ENCODE measurements at places on chromosomes 16 and 17.

DNA sequence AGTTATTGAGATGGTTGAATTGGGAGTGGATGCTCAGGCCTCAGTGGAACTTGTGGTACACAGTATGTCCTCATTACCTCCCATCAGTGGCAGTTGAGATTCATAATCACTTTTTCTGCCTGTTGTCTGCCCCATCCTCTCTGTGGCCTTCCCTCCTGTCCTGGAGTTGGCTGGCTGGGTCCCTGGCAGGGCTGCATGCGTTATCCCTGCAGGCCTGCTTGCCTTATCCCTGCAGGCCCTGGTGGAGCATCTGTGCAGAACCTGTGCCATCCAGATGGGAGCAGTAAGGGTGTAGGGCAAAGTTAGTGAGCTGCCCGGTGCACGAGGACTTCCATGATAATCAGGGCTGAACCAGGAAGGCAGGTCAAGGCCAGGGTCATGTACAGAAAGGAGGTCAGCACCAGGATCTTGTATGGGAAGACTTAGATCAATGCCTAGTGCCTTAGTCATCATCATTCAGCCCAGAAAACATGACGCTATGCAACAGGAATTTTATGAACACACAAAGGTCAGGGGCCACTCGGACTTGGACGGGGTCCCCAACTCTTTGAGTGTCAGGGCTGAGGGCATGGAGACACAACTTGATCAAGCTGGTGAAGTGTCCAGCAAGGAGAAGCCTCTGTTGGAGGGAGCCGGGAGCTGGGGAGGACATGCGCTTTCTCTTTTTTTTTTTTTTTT is 47.2 kb downstream of the ABCC1 start:
- DNase-seq: no peak

DNA sequence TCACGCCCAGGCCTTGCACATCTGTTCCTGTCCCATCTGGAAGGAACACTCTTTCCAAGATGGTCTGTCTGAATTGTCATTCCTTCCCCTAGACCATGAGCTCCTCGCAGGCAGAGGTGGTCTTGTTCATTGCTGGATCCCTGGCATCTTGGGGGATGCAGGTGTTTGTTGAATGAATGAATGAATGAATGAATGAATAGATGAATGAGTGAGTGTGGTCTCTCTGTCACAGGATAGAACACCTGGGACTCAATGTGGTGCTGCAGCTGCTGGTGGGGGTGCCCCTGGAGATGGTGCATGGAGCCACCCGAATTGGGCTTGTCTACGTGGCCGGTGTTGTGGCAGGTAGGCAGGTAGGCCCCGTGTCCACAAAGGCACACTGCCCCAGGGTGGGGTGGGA is 32.2 kb downstream of the RHBDL3 start:
- DNase-seq: no peak

DNA sequence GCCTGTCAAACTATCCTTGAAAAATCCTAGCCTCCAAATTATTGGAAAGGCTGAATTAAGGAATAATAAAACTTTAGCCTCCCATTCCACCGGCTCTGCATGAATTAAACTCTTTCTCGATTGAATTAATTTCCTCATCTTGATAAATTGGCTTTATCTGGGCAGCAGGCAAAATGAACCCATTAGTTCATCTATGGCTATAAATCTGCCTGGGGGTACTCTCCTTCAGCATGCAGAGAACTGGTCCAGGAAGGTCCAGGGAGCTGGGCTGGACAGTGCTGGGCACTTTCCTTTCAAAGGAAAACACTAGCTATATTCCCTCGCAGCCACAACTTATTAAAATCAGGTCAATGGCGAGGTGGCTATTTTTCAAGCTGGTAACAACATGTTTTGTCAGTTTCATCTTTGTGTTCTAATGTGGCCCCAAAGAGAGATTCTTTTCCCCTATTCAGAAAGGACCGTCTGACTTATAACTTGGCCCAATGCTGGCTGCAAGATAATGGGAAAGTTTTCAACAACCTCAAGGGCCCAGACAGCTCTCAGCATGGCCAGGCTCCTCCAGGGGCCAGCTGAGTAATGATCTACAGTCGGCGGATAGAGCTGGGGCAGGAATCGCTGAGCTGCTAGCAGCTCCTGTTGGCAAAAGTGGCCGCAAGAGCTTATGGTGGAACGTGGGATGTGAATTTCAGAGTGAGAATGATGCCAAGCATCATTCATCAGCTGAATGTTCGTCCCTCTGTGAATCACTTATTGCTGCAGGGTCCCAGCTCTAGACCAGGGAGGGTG is 326.9 kb downstream of the SLC39A11 start:
- no peak for DNase-seq

- DNase-seq: no peak
These were observed 149.6 kb upstream of the GNAO1 start for GRCh38 chr16:56041556-56042140.

DNA sequence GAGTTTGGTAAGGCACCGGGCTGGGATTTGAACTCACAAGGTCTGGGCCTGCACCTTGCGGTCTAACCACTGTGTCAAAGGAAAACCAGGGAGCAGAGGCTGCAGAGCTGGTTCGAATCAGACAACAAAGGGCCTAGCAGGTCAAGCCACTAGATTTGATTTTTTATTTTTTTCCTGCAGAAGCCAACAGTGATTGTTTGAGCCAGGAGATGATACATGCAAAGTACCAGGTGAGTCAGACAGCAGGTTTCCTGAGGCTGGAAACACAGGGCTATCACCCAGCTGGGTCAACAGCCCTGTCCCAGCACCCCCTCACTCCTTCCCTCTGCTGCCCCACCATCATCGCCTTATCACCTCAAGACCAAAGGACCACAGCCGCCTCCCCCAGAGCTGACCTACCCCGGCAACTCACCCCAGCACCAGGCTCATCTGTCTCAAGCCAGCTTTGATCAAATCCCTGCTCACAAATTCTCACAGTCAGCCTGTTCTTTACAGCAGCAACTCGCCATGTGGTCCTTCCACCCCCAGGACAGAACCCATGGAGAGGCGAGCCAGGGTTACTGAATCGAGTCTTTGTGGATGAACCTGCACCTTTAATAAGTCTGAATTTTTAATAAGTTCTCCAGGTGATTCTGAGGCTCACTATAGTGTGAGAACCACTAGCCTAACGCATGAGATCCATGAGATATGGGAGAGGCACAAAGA is 13.0 kb upstream of the KRT19 start:
- DNase-seq: no peak

DNA sequence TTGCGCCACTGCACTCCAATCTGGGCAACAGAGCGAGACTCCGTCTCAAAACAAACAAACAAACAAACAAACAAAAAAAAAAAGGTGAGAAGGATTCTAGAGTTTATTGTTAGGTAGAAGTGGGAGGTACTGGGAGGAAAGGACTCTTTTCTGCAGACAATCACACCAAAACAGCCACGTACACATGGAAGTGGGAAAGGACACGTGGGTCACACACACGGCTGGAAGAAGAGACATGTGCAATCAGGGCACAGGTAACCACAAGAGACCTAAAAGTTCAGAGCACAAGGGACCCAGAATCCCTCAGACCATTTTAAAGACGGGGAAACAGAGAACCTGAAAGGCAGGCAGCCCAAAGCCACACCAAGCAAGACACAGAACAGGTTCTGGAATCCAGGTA is 20.5 kb downstream of the XYLT1 start:
- DNase-seq: no peak

- no peak for DNase-seq
These were observed 9.2 kb downstream of the PIGQ start for GRCh38 chr16:578870-579405.

DNA sequence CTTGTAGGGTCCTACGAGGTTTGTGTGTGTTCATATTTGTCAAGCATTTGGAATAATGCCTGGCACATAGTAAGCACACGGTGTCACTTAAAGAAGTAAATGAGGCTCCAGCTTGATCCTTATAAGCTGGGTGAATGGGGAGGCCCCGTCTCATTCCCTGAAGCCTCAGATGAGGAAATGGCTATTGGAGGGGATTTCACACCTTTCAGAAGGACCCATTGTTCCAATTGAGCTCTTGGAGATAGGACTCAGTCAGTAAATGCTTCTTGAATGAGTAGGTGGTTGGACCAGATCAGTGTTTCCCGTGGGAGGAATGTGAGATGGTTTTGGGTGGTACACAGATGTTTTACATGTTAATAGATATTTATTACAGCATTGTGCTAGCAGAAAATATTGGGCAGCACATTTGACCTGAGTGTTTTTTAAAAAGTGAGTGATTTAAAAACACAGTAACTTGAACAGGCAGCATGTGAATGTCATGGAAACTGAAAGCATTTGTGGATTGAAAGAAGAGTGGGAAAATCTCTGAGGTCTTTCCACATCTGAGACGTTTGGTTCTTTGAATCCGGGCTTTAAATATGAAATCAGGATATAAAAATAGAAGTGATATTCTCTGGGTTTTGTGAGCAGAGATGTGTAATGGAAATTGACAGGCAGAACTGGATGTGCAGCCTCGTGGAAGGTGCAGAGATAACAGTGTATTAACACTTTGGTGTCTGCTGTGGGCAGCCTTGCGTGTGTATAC is 36.4 kb upstream of the ARHGAP17 start:
- DNase-seq: no peak

GRCh38 chr16:83967838-83968305 is at the start of gene NECAB2:
Gene NECAB2 (plus strand): TSS chr16:83968244. CDS start chr16:83968649, 405 bp downstream.
- no peak for DNase-seq

GRCh38 chr17:27622986-27623385 is 8.0 kb upstream of the LGALS9 start:
- DNase-seq: no peak

DNA sequence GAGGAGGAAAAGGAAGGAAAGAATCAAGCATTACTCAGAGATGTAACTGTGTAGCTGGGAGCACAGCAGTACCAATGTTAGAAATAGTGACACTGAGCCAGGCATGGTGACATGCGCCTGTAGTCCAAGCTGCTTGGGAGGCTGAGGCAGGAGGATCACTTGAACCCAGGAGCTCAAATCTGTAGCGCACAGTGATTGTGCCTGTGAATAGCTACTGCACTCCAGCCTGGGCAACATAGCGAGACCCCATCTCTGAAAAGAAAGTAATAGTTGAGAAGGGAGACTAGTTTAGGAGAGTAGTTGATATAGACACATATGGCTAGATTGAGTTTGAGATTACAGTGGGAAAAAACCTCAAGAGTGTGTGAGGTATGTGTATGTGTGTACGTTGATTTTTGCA is 17.8 kb downstream of the MAP3K3 start:
- no peak for DNase-seq

DNA sequence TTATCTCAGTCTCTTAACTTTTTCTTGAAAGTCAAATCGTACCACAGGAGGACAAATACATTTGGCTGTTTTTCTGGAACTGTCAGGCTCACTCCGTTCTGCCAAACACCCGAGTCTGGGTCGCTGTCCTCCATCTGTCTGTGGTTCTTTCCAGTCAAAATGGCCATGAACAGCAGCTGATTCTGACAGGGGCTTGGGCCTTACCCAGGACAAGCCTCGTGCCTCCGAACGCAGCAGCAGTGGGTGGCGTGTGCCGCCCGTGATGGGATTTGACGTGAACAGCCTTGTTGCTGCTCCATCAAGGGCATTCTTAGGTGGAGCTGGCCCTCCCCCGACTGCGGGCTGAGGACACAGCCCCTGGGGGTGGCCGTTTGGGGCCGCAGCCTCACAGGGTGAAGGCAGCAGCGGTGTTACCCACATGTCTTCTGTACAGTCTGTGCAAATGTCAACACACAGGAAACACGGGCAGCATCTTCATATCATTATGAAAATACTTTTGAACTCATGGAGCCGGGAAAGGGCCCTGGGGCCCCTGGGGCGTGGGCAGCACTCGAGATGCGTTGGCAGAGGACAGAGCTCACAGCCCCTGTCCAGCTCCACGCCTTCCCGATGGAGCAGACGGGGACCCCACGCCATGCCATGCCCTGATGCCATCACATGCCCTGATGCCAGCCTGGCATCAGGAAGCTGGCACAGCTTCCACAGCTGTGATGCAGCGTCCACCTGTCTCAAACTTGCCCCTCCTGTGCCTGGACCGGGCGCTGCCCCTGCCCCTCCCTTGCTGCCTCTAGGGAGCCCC is 8.6 kb upstream of the ACSF3 start:
- DNase-seq: no peak

- DNase-seq: no peak
These were observed 521.7 kb upstream of the EEF2KMT start for GRCh38 chr16:5619304-5619703.

DNA sequence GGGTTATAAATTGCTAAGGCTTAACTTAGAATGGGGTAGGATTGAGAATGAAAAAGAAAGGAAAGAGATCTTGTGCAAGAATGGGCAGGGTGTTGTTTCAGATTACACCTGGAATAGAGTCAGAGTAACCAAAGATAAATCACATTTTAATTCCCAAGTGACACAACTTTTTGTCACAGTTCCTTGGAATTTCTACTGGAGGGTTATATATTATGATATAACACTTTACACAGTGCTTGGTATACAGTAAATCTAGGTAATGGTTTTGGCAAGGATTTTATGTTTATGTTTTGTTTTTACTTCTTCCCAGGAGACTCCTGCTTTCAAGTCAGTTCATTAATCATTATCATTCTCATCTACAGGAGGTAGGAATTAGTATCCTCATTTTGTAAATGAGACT is 115.7 kb upstream of the KCNJ16 start:
- DNase-seq: no peak

DNA sequence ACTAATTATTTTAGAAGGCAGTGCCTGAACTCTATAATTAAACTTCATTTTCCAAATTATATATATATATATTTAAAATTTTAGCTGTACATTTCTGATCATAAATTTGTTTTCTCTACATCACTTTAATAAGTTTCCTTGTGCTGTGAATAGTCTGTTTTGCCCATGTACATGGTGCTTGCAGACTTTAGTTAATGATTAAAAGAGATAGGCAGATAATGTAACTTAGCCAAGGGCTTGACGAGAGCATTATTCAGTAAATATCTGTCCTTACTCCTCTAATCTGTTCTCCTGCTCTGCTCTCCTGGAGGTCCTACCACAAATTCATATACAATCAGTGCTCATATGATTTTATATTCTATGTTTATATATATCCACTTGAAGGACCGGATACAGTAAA is 595.2 kb upstream of the KIF2B start:
- DNase-seq: no peak

GRCh38 chr16:14493791-14494190 is 136.3 kb downstream of the PARN start:
- DNase-seq: no peak

GRCh38 chr17:2266045-2266864 is 37.3 kb downstream of the SMG6 start:
- peak; percentile 72 for DNase-seq

DNA sequence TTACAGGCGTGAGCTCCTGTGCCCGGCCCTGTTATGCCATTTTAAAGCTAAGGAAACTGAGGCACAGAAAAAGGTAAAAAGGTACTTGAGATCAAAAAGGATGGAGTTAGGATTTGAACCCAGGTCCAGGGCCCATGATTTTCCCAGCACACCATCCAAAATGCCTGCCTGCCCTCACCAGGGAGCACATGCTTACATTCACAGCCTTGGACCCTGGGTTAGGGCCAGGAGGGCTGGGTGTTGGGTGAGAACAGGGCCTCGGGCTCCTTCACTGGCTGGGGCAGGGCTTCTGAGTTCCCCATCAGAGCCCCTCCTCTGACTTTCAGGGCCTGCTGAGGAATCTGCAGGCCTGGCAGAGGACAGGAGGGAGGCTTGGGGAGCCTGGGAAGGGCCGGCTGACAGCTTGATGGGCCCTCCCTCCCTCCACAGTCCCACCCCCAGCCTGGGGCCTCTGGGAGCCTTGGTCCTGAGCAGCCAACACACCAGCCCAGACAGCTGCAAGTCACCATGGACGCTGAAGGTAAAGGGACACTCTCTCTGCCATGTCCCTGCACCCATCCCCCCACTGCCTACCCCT is at the start of gene QPRT:
Gene QPRT (plus strand): TSS at position 490 of the 577 bp plus-strand sequence. CDS start 18 bp downstream, at position 508.
- no peak for DNase-seq
